ENCODE measurements at places on chromosomes 7 and 10.

DNA sequence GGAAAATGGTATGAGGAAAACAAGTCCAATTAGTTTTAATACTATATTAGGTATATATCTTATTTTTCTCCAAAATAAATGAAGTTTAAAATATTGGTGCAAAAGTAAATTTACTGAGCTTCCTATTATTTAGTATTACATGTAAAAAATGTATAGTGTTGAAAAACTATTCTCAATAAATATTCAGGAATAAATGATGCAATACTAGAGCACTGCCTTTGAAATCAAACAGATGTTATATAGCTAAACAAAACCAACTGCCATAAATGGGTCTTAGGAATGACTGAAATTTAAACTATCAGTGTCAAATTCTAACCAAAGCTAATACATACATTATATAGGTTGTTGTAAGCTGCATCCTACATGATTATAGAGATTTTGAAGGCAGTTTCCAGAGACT is 1434.0 kb upstream of the LRRTM3 start:
- DNase-seq = no peak

GRCh38 chr10:30029164-30029871 is 30.1 kb downstream of the JCAD start:
- no peak for DNase-seq

- no peak for DNase-seq
Observed at GRCh38 chr10:110802090-110802489, 69.6 kb upstream of the PDCD4 start.

DNA sequence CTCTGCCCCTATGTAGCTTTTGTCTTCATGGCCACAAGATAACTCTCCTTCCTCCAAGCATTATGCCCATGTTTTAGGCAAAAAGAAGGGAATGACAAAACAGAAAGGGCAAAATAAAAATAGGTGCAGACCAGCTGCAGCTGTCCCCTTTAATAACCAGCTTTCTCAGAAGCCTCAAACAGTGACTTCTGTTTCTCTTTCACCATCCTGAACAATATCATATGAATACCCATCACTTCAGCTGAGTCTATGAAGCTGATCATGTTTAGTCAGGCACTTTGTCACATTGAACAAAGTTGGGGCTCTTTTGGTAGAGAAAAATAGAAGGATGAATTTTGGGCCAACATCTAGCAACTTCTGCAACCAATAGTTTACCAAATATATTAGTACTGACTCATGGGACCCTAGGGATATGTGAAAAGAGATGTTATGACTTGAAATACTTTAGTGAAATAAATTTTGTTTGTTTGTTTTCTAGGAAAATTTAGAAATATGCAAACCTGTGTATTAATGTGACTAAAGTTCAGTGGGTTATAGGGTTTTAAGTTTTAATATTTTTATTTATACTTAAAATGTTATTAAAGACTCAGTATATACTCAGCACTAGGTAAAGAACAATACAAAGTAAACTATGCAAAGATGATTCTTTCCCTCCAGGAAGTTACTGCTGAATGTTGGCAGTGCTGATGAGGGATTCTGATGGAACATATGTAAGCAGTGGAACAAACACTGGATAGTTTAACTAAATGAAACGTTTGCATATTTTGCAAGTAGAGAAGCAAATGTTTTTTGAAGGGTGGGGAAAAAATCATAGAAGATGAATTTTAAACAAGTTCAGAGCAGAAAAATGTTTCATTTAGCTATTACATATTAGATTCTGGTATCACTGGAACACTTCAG is 133.7 kb downstream of the FOXP2 start:
- DNase-seq = no peak

GRCh38 chr10:106076496-106076895 is 1088.0 kb downstream of the SORCS1 start:
- DNase-seq = no peak

DNA sequence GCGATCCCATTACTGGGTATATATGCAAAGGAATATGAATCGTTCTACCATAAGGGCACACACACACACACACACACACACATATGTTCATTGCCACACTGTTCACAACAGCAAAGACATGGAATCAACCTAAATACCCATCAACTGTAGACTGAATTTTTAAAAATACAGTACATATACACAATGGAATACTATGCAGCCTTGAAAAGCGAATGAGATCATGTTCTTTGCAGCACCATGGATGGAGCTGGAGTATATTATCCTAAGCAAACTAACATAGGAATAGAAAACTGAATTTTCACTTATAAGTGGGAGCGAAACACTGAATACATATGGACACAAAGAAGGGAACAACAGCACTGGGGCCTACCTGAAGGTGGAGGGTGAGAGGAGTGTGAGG is 72.5 kb downstream of the MARCHF5 start:
- no peak for DNase-seq

DNA sequence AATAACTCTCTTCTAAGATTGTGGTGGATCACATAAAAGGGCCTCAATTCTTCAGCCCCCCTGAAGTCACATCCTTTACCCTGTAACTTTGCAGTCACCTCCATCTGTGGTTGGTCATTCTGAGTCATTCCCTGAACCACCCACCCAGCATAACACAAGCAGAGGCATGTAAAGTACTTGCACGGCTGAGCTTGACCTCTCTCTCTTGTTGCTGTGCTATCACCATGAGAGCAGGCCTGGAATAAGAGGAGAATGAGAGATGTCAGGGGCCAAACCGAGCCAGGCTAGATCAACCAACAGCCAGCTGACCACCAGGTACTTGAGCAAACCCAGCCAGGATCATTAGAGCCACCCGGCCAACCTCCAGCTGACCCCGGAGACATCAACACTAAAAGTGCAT is 13.5 kb upstream of the STK17A start:
- no peak for DNase-seq

DNA sequence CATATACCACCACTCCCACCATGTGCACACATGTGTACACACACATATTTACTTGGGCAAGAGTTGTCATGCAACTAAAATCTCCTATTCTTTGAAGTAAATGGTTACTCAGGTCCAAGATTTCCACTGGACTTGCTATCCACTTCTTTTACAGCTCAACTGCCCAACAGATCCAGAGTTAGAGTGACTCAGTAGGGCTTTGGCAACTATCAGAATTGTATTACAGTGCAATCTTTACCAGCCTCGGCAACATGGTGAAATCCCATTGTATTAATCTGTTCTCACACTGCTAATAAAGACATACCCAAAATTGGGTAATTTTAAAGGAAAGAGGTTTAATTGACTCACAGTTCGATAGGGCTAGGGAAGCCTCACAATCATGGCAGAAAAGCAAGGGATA is 51.9 kb upstream of the ABLIM1 start:
- DNase-seq = no peak

- no peak for DNase-seq
Observed at GRCh38 chr10:90993340-90993739, 72.5 kb upstream of the ANKRD1 start.

All from stimulated activated CD4-positive, alpha-beta T cell treated with anti-CD3 and anti-CD28 coated beads, Interleukin-1b, Interleukin-23, amount 100 ng/mL, for 48 hours (primary cell).